ENCODE measurements at places on chromosomes 12 and 14.

GRCh38 chr12:5524769-5525436 is 93.0 kb downstream of the NTF3 start:
- no peak for DNase-seq

GRCh38 chr12:57874166-57875108 is 27.9 kb upstream of the CTDSP2 start:
- DNase-seq = no peak

- DNase-seq = no peak
These were observed 280.5 kb downstream of the PCNX1 start for GRCh38 chr14:71187633-71188356.

- DNase-seq = no peak
These were observed 302.4 kb downstream of the CACNA1C start for GRCh38 chr12:2355198-2355597.

DNA sequence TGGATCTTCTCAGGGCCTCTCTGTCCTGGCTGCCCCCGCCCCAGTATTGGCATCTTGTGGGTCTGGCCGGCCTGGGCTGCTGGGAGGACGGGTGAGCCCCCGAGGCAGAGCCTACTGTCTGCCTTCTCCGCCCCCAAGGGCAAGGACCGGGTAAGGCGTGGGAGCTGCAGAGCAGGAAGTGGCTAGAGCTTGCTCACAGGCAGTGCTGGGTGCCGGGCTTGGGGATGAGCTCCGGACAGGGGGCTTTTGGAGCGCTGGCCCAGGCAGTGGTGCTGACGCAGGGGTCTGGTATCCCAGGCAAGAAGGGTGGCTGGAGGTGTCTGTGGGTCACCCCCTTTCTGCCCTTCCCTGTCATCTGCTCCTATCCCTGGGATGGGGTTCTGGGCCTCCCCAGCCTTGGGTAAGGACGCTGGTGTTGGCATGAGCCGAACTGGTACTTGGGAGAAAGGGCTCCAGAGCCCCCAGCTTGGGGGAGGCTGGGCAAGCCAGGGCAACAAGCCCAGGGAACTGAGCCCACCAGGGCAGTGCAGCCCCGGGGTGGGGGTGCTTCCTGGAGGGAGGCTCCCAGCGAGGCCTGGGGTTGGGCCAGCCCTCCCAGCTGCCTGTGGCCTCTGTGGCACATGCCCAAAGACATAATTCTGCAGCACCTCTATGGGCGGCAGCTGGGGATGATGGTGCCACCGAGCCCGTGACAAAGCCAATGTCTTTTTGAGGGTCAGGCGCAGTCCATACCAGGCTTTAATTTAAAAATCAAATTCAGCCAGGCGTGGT is 126.3 kb downstream of the KIF26A start:
- no peak for DNase-seq

DNA sequence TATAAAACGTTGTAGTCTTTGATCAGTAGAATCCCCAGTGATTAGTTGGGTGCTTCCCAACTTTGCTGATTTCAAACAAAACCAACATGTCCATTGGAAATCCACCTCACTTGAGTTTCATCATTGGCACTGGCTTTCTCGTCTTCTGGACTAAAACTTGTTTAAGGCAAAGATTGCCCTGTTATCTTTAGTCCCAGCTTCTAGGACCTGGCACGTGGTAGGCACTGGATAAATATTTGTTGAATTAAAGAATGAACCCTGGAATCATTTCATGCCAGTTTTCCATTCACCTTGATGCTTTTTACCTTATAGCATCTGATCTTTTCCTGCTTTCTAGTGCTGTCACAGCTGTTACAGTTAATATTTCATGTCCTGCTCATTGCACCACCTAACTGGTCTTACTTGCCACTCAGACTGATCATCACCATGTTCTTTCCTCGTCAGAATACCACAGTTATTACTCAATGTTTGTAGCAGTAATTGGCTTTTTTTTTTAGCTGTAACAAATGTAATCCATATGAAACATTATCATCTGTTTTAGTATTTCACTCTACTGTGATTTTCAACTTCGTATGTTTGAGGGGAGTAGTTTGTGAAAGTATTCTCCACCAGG is 7.3 kb upstream of the C12orf50 start:
- DNase-seq = no peak

GRCh38 chr14:68181519-68182326 is 362.1 kb downstream of the RAD51B start:
- DNase-seq = no peak

- DNase-seq = no peak
These were observed 7.8 kb downstream of the ATN1 start for GRCh38 chr12:6935371-6936193.

- DNase-seq = no peak
These were observed 42.7 kb upstream of the FLRT2 start for GRCh38 chr14:85487215-85487614.

GRCh38 chr14:58816416-58817115 is 178.8 kb downstream of the DACT1 start:
- no peak for DNase-seq

DNA sequence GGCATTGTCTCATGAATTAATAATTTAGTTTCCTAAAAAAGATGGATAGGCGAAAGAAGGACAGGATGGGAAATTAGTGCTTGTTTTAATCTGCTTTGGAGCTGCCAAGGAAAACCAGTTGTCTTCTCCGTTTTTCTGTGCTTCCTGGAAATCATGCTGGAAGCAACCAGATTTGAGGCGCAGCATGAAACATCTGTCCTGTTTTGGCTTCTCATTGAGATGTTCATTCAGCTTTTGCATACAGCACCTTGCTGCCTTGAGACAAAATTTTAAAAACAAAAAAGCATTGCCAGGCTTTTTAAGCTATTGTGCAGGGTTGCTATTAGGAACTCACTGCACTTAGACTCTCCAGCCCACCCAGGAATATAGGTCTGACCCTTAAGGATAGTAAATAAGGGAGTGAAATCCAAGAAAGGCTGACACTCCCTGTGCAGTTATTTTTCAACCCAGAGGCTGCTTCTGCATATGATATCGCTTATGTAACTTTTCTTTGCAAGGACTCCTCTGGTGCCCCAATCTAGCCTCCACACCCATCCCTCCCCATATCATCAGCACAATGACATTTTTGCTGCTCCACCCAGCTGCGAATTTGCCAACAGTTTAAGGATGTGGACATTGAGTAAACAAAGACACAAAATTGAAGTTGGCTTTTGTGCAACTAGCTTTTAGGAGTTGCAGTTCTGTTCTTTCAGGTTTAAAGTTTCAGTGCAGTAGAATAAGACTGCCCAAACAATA is 46.9 kb upstream of the MDM1 start:
- DNase-seq = no peak

- no peak for DNase-seq
These were observed 334.4 kb downstream of the ADGRD1 start for GRCh38 chr12:131287938-131288764.

DNA sequence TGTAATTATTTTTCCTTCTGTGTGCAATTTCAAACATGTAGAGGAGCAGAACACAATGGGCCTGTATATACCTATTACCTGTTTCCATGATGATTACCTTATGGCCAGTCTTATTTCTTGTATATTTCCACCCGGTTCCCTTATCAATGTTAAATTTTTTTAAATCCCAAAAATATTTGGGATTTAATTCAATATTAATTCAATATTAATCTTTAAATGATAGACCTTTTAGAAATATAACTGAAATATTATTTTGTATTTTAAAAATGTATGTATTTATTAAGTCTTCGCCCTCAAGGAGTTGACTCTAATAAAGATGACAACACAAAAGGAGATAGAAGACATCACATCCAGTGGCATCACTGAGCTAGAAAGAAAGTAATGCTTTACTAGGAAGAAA is 607 bp upstream of the KRT6C start:
- DNase-seq = no peak

DNA sequence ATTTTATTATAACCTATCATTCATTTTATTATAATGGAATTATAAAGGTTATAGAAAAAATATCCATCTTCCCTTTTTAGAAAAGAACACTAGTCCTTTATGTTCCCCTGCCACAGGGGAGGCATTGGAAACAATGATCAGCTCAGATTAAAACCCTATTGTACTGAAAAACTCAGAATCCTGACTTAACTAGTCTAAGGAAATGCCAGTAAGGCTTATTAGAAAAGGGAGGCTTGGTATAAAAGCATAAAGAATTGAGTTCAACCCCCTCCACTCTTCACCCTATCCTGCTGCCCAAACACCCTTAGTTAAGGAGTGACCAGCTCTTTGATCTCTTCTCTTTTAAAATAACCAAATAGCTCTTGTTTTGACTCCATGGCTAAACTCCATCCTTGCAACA is 36.0 kb downstream of the PUS7L start:
- no peak for DNase-seq

- DNase-seq = no peak
These were observed 80.8 kb downstream of the EP400 start for GRCh38 chr12:132030367-132031038.

DNA sequence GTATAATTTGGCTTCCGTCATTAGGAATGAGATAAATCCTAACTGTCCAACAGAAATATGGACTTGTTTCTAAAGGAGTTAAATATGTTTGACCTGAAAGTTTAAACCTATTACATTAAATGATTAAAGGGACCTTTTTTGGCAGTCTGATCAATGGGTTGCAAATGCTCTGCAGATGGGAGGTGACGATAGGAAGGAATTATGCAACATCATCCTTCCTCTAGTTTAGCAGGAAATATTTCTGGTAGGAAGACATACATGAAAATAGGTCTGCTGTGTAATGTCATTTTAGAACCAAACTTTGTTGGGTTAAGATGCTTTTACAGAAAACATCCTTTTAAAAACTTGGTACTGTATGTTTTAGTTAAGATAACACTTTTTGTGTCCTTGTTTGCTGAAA is 2.6 kb downstream of the LRRC10 start:
- DNase-seq = no peak

DNA sequence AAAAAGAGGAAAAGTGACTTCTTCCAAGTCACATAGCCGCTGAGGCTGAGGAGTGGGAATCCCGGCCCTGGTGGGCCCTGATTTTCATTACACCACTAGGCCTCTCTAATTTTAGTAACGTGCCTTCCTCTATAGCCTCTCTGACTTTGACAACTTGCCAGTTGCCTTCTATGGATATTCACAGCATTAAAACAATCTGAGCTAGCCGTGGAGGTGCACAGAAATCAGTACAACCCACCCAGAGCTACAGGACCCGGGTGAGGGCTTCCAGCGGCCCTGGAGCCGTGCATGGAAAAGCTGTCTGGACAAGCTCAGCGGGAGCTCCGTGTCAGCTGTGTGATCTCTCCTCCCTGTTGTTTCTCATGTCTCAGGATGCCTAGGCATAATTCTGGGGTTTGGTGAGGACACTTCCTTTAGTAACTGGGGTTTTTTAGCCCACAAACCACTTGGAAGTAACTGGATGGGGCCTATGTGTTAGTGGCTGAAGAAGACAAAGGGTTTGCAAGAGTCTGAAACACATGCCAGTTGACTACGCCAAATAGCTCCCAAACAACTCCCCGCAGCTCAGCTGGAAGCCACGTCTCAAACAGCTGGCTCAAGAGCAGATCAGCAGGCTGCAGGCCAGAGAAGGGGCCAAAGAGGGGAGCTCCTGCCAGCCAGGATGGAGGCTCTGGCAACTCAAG is 53.0 kb downstream of the SSH1 start:
- DNase-seq = no peak

DNA sequence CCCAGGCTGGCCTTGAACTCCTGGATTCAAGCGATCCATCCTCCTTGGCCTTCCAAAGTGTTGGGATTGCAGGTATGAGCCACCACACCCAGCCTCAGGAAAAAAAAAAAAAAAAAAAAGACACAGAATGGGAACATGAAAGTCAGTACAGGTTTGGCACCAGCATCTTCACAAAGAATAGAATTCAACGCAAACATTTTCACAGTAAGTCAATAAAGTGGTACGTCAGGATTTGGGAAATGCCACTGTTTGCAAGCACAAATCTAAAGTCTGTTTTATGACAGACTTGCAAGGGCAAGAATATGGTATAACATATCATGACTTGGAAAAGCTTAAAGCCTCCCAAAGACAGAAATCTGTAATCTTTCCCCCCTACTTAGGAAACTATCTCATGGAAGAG is 34.9 kb upstream of the WDR89 start:
- no peak for DNase-seq

GRCh38 chr14:87059060-87059839 is 933.7 kb downstream of the GALC start:
- DNase-seq = no peak

- DNase-seq = no peak
These were observed 138.0 kb downstream of the MGAT4C start for GRCh38 chr12:86118161-86118560.

DNA sequence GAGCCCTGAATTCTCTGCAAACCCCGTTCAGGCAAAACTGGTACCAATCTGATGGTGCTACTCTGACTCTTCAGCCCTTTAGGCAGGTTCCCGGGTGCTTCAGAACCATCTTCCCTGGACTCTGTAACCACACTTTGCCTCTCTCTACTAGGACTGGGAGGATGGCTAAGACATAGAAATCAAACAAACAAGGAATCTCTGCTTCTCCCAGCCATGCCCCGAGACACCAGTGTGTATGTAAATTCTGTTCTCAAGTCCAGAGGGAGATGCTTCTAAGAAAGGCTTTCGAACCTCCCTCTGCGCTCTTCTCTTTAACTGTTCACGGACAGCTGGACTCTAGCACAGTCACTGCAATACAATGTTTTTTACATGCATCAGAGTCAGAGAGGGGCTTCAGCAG is 1.9 kb upstream of the KCNK10 start:
- no peak for DNase-seq

DNA sequence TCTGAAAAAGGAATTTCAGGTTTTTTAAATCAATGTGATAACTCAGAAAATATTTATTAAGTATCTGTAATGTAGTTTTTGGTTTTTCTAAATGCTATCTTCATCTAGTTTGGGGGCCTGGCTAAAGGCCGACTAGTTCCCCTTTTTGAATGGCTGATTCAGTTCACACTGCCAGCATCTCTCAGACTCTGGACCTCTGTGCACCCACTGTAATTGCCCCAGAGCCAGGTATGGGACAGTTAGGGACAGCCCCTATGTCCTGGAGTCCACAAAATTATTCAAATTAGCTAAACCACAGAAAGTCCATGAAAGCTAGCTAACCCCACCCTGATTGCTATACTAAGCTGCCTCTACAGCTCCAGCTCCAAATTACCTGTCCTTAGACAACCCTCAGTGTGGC is 49.1 kb upstream of the RGS6 start:
- DNase-seq = no peak

- DNase-seq = no peak
These were observed 76.1 kb downstream of the TBC1D30 start for GRCh38 chr12:64900540-64900939.

GRCh38 chr12:98883231-98883630 is 238.1 kb downstream of the APAF1 start:
- no peak for DNase-seq

GRCh38 chr14:74302152-74302628 is 544 bp downstream of the ABCD4 start:
- no peak for DNase-seq

- no peak for DNase-seq
These were observed 49.3 kb downstream of the C14orf132 start for GRCh38 chr14:96088481-96088880.

- no peak for DNase-seq
These were observed 14.3 kb upstream of the RIC8B start for GRCh38 chr12:106760184-106760531.

Data from T-helper 22 cell (primary cell).